AG04450 (cell line): ENCODE measurements at places on chromosomes 3 and 15. TPM values are rescaled to one million over a fixed set of nuclear protein-coding genes. Genes with fewer than 3 reads are reported as not detected.

ZDHHC19 gene
- not detected in 2 replicates for polyA plus RNA-seq

PPP1R14D gene
- not detected in 2 replicates for polyA plus RNA-seq

KBTBD8 gene
- polyA plus RNA-seq = 1.9 and 2.0 TPM in 2 replicates

DISP2 gene
- polyA plus RNA-seq = 0.11 and 0.36 TPM in 2 replicates

PAQR5 gene
- 7.9 and 9.7 TPM in 2 replicates for polyA plus RNA-seq
